ENCODE measurements at places on chromosomes 1 and 21.
A peak's percentile ranks its signal among the peaks of the same experiment; 100 is the strongest.

- no peak for DNase-seq
Measured at GRCh38 chr1:52096216-52096615, 40.1 kb downstream of the BTF3L4 start.

DNA sequence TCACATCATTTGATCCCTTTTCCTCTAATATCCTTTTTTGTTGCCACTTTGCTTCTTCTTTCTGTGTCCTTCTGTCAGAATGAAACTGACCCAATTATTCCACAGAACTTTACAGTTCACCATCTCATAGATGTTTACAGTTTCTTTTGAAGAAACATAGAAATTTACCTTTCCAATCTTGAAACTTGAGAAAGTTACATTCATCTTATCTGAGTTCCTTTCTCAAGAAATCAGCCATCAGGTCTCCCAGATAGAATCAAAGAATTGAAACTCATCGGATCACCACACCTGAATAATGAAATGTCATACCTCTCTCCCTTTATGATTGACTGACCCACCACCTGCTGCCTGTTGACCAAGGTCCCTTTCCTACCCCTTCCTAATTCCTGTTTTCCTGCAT, 23.7 kb downstream of the CBR1 start:
- no peak for DNase-seq

- DNase-seq: no peak
Measured at GRCh38 chr1:212640223-212640878, 31.8 kb downstream of the ATF3 start.

DNA sequence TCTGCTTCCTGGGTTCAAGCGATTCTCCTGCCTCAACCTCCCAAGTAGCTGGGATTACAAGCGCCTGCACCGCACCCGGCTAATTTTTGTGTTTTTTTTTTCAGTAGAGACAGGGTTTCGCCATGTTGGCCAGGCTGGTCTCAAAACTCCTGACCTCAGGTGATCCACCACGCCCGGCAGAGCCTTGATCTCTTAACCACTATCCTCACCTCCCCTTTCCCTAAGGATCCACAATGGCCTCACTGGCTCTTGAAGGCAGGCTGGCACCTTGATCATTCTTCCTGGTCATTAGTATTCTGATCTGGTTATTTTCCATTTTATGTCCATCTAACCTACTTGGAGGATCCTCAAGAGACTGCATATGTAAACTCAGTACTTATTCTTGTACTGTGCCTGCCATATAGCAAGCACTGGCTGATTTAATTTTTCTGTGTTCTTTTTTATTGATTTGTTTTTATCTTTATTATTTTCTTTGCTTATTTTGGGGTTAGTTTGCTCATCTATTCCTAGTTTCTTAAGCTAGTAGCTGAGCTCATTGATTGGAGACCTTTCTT, 6.3 kb downstream of the RCC1 start:
- DNase-seq: no peak

GRCh38 chr1:97999320-97999719, 78.5 kb upstream of the DPYD start:
- DNase-seq: no peak

DNA sequence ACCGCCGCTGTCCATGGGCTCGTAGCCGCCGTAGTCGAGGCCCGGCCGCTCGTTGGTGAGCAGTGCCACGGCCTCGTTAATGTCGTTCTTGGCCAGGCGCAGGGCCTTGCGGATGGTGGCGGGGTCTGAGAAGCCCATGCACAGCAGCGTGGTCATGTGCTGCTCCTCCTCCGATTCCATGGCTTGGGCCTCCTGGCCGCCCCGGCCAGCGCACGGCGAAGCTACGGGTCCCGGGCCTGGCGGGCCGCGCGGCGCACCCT, 300 bp downstream of the USP24 start:
- peak; percentile 62 for DNase-seq

DNA sequence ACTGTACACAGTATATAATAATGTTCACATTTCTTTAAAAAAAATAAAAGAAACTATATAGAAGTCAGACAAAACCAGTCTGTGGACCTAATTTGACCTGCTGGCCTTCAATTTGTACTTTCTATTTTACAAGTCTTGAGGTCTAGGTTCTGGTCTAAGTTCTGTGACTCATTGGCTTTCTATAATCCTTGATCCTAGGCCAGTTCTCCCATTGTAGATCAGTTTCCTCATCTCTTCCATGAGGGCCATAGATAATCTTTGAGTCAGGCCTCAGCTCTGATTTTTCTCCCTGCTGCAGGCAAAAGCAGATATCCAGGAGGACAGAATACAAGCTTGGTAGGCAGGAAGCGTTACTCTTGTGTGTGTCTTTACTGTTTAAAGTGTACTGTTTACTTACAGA, 603.7 kb upstream of the CAMK1G start:
- no peak for DNase-seq

- DNase-seq: no peak
Measured at GRCh38 chr1:22250724-22251123, 107.8 kb upstream of the WNT4 start.

DNA sequence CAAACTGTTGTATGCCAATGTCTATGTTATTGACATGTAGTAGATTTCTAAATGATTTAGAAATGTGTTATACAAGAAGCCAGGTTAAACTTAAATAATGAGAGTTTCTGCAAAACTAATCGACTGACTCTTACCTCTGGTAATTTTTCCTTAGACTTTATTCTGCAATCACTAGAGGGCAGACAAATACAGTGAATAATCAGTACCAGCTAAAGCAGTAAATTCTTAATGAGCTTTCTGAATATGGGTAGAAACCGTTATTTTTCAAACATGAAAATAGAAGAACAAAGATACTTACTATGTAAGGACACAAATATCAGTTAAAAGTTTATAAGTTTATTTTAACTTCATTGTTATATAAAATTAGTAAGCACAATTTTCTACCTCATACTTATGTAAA, 97.9 kb upstream of the RGS1 start:
- peak; percentile 32 for DNase-seq
